ENCODE measurements at places on chromosomes 7 and 10.
A peak's percentile ranks its signal among the peaks of the same experiment; 100 is the strongest.

DNA sequence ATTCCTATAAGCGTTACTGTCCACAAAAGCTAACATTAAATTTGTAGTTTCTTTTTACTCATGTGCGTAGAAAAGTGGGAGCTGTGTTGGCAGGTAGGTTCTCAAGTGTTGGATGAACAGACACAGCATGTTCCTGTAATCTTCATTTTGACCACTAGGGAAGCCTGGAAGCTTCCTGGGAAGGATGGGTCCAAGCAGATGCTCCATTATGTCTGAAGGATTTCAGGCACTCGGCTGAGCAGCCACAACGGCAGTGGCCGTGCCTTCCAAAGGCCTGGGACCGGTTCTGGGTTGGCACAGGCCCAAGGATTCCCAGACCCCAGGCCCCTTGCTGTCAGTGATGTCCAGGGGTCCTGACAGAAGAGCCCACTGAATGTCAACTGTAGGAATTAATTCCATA is 386.3 kb downstream of the TNS3 start:
- DNase-seq = no peak

GRCh38 chr7:94249631-94250030 is 145.1 kb upstream of the COL1A2 start:
- no peak for DNase-seq

DNA sequence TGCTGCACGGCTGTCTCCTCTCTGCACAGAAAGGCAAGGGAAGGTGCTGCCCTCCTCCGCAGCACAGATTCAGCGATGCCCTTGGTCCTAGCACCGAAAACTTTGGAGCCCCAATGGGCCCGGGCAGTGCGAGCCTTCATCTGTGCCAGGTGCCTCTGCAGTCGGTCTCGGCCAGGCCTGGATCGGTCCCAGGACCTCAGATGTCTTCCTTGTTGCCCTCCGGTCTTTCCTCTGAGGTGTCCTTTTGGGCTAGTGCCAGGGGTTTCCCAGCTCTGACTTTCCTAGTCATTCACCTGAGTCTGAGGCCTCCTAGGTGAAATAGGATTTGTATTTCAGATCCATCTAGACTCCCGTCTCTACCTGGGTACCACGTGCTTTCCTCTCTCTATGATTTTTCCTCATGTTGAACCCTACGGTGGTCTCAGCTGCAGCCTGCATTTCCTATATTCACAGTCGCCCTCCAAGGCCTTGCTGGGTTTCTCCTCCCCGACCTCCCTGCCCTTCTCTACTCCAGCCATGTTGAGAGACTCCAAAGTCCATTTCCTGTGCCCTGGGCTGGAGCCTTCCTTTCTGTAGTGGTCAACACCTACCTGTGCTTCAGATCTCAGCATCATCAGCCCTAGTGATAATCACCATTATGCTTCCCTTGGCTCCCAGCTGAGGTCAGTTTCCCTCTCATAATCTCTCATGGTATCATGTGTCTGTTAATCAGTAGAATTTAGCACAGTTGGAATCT is 92.0 kb upstream of the PRSS58 start:
- no peak for DNase-seq

GRCh38 chr10:129843131-129843541 is 120.9 kb downstream of the EBF3 start:
- DNase-seq = no peak

GRCh38 chr10:30094601-30095000 is 35.2 kb upstream of the JCAD start:
- no peak for DNase-seq

DNA sequence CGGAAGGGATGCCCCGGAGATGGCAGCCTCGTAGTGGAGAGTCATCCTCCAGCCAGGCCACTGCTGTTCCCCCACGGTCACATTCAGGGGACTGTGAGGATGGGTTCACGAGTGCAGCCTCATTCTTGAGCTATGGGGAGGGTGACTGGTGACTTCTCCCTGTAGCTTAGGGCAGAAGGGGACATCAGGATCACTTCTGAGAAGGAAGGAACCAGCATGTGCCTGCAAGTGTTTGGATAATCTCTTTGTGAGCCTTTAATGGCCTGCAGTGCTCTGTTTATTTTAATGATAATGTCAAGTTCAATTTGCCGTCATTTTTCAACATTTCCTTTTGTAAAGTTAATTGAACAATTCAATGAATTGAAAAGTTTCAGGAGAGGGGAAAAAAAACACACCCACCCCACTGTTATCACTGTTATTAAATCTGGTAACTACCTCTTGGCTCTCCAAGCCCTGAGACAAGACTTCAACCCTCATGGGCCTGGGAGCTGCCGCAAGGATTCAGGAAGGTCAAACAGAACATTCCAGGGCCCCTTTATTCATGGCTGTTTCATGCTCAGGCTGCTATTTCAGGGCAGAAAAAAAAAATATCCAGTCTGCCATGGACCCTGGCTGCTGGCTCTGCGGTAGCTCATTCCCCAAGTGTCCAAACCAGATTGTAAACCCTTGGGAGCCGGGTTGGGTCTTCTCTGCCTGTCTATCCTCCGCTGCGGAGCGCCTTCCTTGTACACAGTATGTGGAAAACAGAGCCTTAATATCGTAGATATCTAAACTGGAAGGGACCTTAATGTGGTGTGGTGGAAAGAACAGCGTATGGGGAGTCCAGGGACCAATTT is 100.4 kb downstream of the CDH23 start:
- no peak for DNase-seq

DNA sequence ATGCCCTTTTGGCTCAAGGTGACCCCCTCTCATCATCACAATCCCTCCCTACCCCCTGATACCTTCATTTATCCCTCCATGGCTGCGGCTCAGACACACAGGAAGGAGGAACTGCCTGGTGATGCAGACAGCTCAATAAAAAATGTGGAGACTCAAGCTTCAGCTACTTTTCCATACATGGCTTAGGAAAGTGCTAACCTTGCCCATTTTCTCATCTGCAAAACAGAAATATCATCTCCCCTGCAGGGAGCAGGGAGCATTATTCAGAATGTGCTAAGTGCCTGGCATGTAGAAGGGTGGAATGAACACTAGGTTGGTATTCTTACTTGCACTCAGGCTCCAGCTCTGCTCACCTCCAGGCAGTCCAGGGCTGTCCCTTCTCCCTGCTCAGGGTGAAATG is 23.8 kb downstream of the CXCL12 start:
- DNase-seq = no peak

DNA sequence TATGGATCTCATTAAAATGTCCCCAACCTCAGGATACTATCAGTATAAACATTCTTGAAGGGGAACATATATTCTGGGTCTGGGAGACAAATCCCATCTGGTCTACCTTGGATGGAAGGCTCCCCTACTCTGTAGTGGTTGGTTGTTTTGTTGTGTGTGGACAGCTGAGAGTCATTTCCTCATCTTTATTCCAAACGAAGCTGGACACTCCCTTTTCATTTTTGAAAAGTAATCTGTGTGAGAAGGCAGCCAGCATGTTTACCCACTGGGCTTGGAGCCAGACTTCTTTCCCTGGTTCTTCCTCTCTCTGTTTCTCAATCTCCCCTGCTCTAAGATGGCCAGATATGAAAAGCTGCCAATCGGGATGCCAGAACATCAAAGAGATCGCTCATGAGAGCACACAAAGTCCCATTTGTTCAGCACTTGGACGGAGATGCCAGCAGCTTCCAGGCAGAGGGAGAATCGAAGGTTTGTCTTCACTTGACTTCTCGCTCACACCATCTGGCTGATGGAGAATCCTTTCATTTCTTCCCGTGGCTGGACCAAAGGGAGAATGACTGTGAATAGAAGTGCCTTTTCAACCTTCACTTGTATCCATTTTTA is 108.1 kb upstream of the AGR3 start:
- DNase-seq = peak; percentile 85
